ENCODE measurements at places on chromosomes 4 and X.

DNA sequence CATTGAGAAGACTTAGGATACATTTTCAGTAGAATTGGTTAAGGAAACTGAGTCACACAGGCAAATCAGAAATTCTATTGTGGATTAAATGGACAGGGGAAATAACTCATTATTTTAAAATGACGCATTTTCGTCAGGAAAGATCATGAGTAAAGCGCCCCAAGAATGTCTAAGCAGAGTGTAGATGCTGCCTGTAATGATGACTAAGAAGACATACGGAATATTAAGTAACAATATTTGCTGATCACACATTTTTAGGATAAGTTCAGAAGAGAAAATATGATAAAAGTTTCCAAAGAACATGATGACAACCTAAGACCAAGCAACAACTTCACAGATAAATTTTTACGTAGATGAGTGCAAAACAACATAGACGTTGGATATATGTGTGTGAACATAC is 596.3 kb upstream of the TENM3 start:
- no peak for DNase-seq

DNA sequence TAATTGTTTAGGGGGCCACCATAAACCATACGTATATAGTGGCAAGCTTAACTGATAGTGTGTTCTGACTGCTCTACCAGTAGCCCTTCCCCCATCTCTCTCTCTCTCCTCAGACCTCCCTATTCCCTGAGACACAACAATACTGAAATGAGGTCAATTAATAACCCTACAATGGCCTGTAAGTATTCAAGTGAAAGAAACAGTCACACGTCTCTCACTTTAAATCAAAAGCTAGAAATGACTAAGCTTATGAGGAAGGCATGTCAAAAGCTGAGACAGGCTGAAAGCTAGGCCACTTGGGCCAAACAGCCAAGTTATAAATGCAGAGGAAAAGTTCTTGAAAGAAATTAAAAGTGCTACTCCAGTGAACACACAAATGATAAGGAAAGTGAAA is 78.0 kb downstream of the PRDM5 start:
- no peak for DNase-seq

GRCh38 chr4:35604724-35605123 is 639.6 kb downstream of the ARAP2 start:
- DNase-seq, result no peak

- DNase-seq, result no peak
Measured at GRCh38 chr4:79495447-79495846, 87.4 kb upstream of the GK2 start.

GRCh38 chr4:106708464-106708816 is 327.7 kb downstream of the DKK2 start:
- no peak for DNase-seq

DNA sequence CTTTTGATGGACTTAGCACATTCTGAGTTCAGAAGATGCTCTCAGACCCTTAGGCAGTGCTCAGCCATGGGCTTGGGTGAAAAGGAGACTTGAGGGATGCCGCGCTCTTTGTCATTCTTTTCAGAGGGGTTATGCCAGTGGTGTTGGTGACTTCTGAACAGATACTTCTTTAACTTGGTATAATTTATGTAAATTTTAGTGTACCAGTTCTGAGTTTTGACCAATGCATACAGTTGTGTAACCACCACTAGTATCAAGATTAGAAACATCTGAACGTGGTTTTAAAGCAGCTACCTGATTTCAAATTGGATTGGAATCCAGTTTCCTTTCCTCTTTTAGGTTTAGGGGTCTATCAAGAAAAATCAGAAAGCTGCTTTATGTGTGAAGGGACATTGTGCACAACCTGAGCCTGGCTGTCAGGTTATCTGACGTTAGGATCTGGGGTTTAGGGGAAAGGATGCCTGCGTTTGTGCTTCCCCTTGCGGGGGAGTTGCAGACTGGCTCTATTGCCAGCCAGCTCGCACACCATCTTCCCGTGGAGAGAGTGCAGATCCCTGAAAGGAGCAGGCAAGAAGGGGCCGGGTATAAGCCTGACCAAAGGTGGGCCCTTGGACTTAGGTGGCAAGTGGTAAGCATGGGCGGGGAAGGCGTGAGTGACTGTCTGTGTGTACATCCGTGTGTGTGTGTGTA is 19.0 kb downstream of the SMS start:
- no peak for DNase-seq

DNA sequence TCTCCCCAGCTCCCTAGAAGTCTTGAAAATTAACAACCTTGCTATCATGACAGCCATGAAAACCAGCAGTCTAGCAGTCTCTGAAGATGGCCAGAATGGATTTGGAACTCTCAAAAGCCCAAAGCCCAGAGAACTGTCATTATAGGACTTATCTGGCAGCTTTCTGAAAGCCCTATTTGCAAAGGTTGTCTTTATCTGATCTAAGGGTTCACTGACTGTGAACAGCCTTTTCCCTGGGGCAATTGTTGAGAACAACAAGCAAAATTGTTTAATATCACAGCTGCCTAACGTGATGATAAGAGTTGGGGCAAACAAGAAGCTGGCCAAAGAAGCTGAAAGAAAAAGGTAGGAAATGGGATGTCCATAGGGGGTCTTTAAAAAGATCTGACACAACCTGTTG is 20.9 kb upstream of the KLHL8 start:
- no peak for DNase-seq

DNA sequence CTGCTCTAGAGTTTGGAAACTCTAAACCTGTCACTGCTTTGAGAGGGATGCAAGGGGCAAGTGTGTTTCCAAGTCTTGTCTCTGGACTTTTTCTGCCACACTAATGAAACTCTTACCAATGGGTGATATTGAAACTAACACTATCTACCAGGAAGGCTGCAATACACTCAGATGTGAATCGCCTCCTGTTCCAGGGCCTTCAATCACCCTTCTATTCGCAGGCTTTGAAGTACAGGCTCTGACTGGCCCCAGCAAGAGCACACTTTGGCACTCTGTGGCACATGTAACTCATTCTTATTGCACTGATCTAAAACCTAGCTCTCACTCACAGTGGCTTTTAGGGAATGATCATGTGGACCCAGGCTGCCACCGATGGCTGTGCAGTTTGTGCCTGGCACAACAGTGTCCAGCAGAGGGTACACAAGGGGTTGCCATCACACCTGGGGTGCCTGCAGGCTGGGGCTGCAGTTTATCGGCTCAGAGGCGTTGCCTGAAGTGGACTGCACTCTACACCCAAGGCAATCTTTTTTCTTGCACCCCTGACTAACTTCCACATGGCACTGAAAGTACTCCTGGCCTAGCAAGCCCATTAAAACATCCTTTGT is 210.8 kb downstream of the MGST2 start:
- no peak for DNase-seq

DNA sequence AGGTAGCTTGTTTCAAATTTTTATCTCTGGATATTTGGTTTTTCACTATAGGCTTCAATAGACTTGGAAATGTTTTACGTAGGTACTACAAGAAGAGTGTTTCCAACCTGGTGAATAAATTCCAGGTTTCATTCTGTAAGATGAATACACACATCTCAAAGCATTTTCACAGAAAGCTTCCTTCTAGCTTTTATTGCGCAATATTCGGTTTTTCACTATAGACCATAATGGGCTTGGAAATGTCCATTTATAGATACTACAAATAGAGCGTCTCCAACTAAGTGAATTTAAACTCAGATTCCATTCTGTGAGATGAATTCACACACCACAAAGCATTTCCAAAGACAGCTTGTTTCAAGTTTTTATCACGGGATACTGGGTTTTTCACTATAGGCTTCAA is 857.7 kb upstream of the HS3ST1 start:
- DNase-seq, result no peak

DNA sequence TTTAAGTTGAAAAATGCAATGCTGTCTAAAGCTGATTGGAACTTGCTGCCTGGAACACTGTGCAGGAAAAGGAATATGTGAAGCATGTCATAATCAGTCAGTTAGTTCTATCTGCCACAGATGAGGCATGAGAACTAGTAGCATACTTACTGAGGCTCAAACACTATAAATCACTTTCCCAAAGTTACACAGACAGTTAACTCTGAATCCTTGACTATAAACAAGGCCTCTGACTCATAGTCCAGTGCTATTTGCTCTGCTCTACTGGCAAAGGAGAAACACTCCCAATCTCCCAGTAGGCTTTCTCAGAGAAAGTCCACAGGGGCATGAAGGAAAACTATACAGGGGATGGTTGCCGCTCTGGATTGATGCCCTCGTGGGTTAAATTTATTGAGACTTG is 2078.4 kb upstream of the TENM3 start:
- DNase-seq, result no peak

DNA sequence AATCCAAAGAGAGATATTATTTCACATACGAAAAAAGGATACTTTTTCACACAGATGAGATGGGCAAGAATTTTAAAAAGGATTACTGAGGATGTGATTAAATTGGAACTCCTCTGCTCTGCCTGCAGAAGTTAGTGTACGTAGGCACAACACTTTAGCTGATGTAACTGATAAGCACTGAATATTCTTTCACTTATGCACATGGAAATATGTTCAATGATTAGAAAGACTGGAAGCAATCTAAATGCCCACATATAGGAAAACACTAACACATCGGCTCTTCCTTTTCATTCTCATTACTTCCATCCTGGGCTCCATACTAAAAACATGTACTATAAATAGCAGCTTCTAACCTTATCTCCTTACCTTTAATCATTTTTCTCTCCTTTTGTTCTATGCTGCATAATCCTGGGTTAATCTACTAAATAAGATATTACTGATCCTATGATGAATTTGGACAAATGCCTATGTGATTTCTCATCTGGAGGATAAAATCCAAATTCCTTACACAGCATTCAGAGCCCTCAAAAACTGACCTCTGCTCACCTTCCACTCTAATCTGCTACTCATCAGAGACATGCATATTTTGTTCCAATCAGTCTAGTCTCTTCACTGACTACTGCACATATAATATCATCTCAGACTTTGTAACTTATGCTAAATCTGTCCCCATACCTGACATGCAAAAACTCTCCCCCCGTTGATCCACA is 197.8 kb downstream of the PDGFC start:
- DNase-seq, result no peak

- DNase-seq, result no peak
Measured at GRCh38 chr4:112889619-112890527, 159.6 kb upstream of the ANK2 start.

GRCh38 chr4:92522356-92522755 is 218.6 kb downstream of the GRID2 start:
- DNase-seq, result no peak

DNA sequence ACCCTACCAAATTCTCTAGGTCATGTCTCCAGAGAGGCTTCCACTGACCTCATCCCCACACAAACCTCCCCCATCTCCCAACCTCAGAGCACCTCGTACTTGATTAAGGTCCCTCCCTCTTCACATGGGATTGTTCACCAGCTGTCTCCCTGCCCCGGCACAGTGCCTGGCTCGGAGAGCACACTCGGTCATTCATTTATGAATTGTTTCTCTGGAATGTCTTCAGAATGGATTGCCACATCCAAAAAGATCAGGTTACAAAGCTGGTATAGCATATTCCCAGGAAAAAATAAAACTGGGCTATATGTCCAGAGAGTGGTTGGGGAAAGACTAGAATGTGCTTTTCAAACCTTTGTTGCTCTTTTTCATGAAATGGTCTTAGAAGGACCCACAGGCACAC is 21.6 kb downstream of the JAKMIP1 start:
- DNase-seq, result no peak

GRCh38 chrX:72540318-72540717 is 32.3 kb downstream of the HDAC8 start:
- DNase-seq, result no peak

GRCh38 chrX:153063315-153063714 is 7.0 kb downstream of the PNMA3 start:
- DNase-seq, result no peak

DNA sequence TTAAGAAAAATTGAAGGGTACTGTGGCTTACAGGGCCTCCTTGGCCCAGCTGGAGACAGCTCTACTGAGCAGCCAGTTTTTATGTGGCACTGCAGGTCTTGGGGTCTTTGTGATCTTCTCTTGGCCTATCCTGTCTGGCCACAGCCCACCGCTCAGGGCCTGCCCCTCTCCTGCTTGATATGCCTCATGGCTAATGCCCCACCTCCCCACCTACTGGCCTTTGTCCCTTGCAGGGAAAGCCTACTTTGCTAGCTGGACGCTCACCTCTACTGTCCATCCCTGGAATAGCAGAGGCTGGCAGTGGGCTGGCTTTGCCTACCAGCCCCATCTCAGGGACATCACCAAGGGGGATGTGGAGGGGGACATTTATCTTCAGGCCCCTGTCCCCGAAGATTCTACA is 134.1 kb downstream of the PJA1 start:
- no peak for DNase-seq

DNA sequence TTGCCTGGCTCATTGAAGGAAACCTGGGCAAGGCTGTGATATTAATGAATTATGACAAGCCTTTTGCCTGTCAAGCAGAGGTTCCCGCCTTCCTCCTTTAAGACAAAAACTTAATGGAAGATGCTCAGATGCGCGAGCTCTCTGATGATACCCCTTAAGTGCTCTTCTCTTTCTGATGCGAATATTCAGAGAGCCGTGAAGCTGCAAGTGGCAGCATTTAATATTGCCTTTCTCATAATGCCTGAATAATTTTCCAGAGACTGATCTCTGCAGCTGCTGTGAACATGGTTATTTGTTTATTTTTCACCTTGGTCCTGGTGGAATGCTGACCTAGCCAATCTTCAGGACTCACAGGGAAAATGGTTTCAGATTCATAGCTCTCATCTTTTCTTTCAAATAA is 251.8 kb downstream of the TENM3 start:
- no peak for DNase-seq

DNA sequence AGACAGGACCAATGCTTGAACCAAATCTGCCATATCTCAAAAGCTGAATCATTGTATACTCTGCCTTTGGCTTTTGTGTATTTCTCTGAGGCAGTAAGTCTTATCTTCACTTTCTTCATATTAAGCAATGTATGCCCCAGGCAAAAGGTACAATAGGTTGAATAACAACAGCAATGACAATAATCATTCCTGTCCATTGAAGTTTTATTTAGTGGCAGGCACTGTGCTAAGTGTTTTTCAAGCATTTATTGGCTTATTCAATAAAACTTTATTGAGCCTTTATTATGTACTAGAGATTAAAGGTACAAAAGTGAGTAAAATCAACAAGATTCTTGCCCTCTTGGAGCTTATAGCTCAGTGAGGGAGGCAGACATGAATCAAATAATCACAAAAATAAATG is 8.2 kb upstream of the CASK start:
- DNase-seq, result no peak

- DNase-seq, result no peak
Measured at GRCh38 chr4:141580523-141580922, 55.9 kb upstream of the IL15 start.

DNA sequence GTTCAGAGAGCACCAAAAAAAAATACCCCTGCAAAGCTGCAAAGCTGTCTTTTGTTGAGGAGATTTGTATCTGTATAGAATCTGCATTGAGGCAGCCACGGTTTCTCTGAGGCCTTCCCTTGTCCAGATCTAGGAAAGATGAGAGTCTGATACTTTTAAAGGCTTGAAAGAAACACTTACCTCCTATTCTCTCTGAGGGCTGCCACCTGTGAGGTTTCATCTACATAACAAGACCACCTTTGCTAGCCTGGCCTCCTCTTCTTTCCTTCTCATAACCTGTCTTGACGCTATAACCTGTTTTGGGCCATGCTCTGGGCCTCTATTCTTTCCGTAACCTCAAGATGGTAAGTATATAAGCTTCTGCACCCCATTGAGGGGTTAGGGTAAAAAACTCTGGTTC is 779.6 kb upstream of the HTR2C start:
- DNase-seq, result no peak

Data from stimulated activated CD4-positive, alpha-beta T cell treated with anti-CD3 and anti-CD28 coated beads, Interleukin-1b, Interleukin-23, amount 100 ng/mL, for 24 hours (primary cell).